ENCODE measurements at places on chromosomes 1 and 21.

DNA sequence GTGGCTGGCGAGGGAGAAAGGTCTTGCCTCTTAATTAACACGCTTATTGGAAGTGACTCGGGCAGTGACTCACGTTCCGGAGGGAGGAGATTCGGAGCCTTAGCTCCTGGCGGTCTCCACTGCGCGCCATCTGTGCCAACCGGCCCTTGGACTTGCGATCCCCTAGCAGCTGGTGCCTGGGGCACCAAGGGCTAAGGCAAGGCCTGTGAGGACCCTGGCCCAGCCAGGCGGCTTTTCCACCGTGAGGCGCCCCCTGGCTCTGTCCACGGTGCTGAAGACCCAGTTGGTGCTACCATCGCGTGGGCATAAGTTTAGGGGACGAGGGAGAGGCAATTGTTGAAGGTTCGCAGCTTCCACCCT lies 1.3 kb upstream of the SYT6 start:
- no peak for DNase-seq

- DNase-seq, result no peak
Measured at GRCh38 chr1:200206761-200207160, 179.3 kb downstream of the NR5A2 start.

- DNase-seq, result no peak
Measured at GRCh38 chr1:182229921-182230491, 161.6 kb downstream of the GLUL start.

DNA sequence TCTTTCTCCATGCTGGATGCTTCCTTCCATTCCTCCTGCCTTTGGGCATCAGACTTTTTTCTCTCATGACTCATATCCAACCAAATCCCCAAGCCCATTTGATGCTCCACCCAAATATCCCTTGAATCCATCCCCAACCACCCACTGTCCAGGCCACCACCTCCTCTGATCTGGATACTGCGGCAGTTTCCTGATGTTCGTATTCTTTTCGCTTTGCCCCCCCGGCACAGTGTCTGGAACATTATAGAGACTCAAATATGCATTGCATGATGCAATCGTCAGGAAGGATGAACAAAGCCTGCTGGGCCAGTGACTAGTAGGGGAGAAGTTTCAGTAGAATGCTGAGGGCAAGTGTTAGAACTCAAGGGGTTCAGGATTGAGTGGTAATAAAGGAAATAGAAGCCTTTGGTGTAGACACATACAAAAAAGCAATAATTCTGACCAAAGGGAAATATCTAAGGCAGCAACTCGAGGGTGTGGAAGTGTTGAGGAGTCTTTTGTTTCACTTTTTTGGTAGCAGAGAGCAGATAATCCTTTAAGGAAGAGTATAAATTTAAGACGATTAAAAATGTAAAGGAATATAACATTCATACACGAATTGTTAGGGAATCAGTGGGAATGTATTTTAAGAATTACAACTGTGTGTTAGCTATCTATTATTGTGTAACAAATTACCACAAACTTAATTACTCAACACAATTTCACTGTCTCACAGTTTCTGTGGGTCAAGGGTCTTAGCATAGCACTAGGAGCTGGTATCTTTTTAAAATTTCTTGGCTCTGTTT lies 7.5 kb downstream of the S100A11 start:
- DNase-seq, result no peak

GRCh38 chr1:16260814-16261213 lies 23.8 kb upstream of the CPLANE2 start:
- no peak for DNase-seq

DNA sequence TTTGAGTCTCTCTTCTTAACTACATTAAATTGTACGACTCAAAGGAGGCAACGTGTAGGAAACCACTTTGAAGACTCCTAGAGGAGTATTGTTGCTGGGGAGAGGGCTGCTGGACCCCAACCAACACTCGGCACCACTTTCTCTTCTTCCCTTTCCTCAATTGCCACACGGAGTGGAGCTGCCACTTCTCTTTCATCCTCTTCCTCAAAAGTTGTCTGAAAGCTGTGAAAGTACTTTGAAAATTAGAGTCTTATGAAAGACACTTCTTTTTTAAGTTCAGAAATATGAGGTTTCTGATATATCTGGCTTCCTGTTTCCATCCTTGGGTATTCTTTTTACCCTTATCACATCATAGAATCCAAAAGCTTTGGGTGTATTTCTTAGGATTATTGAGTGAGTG lies 59.5 kb downstream of the MRPS6 start:
- no peak for DNase-seq

GRCh38 chr1:175078629-175079028 lies 11.0 kb downstream of the TNN start:
- no peak for DNase-seq

Measured in activated CD4-positive, CD25-positive, alpha-beta regulatory T cell treated with anti-CD3 and anti-CD28 coated beads, Interleukin-2, amount 50 U/mL, for 16 hours (primary cell).